ENCODE measurements at places on chromosomes 7 and 10. TPM values are rescaled to one million over a fixed set of nuclear protein-coding genes. Genes with fewer than 3 reads are reported as not detected.
A peak's percentile ranks its signal among the peaks of the same experiment; 100 is the strongest.

Gene DDC
- not detected for total RNA-seq

DNA sequence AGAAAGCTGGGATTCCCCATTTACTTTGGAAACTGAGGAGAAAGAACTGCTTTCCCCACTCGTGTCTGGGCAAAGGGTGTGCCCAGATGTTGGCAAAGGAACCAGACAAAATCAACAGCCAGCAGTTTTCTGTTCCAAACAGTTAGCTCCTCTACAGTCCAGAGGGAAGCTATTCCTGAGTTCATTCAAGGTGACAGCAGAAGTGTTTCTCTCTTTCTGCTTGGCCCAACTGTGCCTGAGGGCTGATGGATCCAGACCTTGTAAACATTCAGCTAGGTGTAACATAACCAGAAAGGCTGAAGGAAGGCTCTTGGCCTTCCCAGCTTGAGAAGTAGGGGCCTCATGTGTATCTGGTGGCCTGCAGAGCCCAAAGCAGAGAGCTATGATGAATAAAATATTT is 7.0 kb upstream of the ALDH18A1 start:
- DNase-seq = no peak
- H3K4me1 ChIP-seq = no peaks in the 10 kb centered on the region
- peaks cover 16% of the 10 kb centered on the region for H3K36me3 ChIP-seq
- no peak overlapping the region for H3K27ac ChIP-seq
- no peak overlapping the region for H3K4me3 ChIP-seq

DNA sequence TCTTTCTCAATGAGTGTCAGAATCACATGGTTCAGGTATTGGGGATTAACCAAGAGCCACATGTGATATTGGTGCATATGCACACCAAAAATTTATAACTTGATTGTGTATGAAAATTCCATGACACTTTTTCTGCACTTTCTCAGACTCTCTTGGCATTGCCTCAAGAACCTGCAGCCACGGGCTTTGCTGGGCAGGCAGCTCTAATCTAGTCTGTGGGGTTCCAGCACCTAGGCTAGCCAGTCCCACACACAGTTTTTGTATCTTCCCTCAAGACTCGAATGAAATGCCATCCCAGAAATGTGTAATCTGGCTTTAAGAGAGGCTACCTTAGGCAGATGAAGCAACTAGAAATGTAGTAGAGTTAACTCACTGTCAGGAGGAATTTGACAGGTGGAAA is 21.7 kb downstream of the STARD3NL start:
- no peak overlapping the region for H3K4me3 ChIP-seq
- peaks cover 22% of the 10 kb centered on the region for H3K4me1 ChIP-seq
- no peaks in the 10 kb centered on the region for H3K27me3 ChIP-seq
- H3K27ac ChIP-seq = no peak overlapping the region
- H3K36me3 ChIP-seq = peaks cover 8% of the 10 kb centered on the region

GRCh38 chr7:410395-410910 is 109.2 kb downstream of the PDGFA start:
- H3K27me3 ChIP-seq = peaks cover 9% of the 10 kb centered on the region
- no peaks in the 10 kb centered on the region for H3K4me1 ChIP-seq
- no peak overlapping the region for H3K27ac ChIP-seq
- DNase-seq = peak; percentile 56
- no peaks in the 10 kb centered on the region for H3K36me3 ChIP-seq

DNA sequence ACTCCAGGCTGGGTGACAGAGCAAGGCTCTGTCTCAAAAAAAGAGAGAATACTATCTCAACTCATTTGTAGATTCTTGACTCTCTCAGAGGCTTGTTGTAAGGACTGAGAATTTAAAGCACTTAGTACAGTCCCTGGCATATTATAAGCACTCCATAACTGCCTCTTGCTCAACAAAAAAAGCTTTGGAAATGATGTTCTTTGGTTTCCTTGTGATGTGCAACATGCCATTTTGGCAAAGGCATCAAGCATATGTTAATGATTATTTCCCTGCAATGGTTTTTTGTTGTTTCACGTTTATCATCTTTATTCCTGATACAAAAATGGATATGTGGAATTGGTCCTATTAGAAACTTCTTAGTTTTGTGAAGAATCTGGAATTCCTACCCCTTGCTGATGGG is 15.7 kb downstream of the NOLC1 start:
- DNase-seq = no peak
- no peak overlapping the region for H3K4me3 ChIP-seq
- H3K27ac ChIP-seq = no peak overlapping the region
- peaks cover 5% of the 10 kb centered on the region for H3K36me3 ChIP-seq
- peaks cover 5% of the 10 kb centered on the region for H3K4me1 ChIP-seq
- no peaks in the 10 kb centered on the region for H3K27me3 ChIP-seq

DNA sequence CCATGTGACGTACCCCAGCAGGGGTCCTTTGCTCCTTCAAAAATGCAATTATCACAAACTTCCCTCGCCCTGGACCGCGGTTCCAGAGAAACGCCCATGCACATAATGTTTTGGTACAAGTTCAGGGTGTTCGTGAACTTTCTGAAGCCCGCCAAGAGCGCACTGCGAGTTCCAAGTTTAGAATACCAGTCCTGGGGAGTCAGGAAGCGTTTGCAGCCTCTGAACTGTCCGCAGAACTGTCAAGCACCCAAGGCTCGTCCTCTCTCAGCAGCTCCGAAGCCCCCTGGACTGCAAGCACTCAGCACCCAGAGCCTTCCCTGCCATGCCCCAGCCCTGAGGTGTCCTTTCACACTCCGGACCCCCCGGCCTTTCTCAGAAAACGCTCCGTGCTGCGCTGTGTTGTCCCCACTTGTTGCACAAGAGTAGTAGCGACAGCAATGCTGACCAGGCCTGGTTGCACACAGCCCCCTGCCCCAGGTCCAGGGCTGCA is 30.3 kb downstream of the CALML3 start:
- no peak overlapping the region for H3K27ac ChIP-seq
- no peak overlapping the region for H3K4me3 ChIP-seq
- H3K4me1 ChIP-seq = peaks cover 17% of the 10 kb centered on the region
- peaks cover 12% of the 10 kb centered on the region for H3K27me3 ChIP-seq

Gene VPS37D
- total RNA-seq = 0.36 TPM

GRCh38 chr10:110609605-110610004 is 34.5 kb upstream of the RBM20 start:
- H3K27ac ChIP-seq = no peak overlapping the region
- no peak for DNase-seq
- H3K27me3 ChIP-seq = peaks cover 3% of the 10 kb centered on the region
- H3K4me3 ChIP-seq = no peak overlapping the region

DNA sequence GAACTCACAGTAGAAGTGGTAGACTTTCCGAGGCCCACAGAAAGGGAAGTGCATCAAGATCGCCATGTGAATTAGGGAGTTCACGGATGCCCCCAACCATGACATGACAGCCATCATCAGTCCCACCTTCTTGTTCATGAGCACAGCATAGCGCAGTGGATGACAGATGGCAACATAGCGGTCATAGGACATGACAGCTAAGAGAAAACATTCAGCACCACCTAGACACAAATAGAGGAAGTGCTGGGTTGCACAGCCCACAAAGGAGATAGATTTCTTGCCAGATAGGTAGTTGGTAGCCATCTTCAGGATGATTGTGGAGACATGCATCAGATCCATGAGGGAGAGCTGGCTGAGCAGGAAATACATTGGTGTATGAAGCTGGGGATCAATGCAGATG is 342 bp downstream of the OR2AE1 start:
- no peak overlapping the region for H3K27ac ChIP-seq
- H3K4me3 ChIP-seq = no peak overlapping the region
- H3K4me1 ChIP-seq = no peaks in the 10 kb centered on the region
- no peak for DNase-seq
- H3K27me3 ChIP-seq = peaks cover under 1% of the 10 kb centered on the region
- H3K36me3 ChIP-seq = no peaks in the 10 kb centered on the region
